ENCODE measurements at places on chromosomes 7 and 10. TPM values are rescaled to one million over a fixed set of nuclear protein-coding genes. Genes with fewer than 3 reads are reported as not detected.

Gene DENND2A
- 22.2 TPM for total RNA-seq

Gene KCNIP2
- total RNA-seq: 1.1 TPM

Gene NME8
- not detected for total RNA-seq

Gene GNG11
- total RNA-seq: 93.0 TPM

Gene PNLIPRP1
- total RNA-seq: not detected

Gene CAMK1D
- 6.2 TPM for total RNA-seq

Gene MPP7
- total RNA-seq: 0.53 TPM

Gene BTBD16
- 0.40 TPM for total RNA-seq

Gene HOXA11
- not detected for total RNA-seq

Gene SMO
- 7.5 TPM for total RNA-seq

Gene GSAP
- total RNA-seq: 2.7 TPM

Gene MBL2
- not detected for total RNA-seq

Gene REEP3
- 83.6 TPM for total RNA-seq

Gene CLEC2L
- total RNA-seq: not detected

Gene PNLIPRP3
- total RNA-seq: not detected

Gene RAB19
- total RNA-seq: not detected

Gene ZMIZ1
- total RNA-seq: 22.9 TPM

Gene EGFR
- 75.2 TPM for total RNA-seq

Gene ZCWPW1
- 2.6 TPM for total RNA-seq

Gene EPO
- total RNA-seq: not detected

Gene TMEM196
- total RNA-seq: not detected

Gene NKX2-3
- not detected for total RNA-seq

Gene AGAP4
- total RNA-seq: 4.1 TPM

All from aortic smooth muscle cell (primary cell).